ENCODE measurements at places on chromosomes 7 and 10.

GRCh38 chr7:100568896-100569844 lies 4.5 kb downstream of the SAP25 start:
- no peak for DNase-seq

- no peak for DNase-seq
Measured at GRCh38 chr10:43200538-43201390, 62.5 kb downstream of the CSGALNACT2 start.

DNA sequence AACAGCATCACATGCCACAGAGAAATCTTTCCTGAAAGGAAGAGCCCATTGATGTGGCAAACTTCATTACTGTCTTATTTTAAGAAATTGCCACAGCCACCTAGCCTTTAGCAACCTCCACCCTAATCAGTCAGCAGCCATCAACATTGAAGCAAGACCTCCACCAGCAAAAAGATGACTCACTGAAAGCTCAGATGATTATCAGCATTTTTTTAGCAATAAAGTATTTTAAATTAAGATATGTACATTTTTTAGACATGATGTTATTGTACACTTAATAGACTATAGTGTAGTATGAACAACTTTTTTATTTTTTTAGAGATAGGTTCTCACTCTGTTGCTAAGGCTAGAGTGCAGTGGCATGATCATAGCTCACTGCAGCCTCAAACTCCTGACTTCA lies 14.8 kb downstream of the STEAP1B start:
- no peak for DNase-seq

- DNase-seq = no peak
Measured at GRCh38 chr7:70622936-70623335, 509.0 kb upstream of the GALNT17 start.

DNA sequence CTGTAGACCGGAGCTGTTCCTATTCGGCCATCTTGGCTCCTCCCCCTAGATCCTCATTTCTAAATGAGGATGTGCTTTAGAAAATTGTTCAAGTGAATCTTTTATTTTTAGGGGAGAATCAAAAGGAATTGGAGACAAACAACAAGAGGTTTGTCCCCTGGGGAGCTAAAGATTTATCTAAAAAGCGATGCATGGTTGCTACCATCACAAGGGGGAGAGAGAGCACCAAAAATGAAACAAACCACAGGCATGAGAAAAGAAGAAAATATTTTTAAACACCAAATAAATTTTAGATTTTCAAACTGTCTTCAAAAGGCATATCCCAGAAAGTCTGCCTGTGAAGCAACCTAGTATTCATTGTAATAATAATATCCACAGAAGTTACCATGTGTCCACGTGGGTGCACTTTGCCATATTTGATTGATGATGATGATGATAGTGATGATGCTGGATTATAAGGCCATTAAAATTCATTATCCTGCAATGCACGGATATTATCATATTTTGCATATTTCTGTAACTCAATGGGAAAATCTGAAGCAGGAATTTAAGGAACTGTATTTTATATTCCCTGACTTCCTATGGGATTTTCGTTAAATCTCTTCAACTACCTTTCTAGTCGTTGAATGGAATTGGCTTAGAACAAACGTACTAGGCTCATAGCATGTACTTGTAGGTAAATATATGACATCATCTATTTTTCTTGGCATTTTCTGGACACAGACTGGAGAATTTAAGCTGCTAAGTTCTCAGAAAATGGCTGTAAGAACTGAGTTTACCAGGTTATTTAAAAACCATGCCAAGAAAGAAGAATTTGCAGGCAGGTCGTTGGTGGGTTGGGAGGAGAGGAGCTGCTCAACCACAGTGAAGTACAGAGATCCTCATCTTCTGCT lies 171.6 kb downstream of the WDR37 start:
- DNase-seq = no peak

DNA sequence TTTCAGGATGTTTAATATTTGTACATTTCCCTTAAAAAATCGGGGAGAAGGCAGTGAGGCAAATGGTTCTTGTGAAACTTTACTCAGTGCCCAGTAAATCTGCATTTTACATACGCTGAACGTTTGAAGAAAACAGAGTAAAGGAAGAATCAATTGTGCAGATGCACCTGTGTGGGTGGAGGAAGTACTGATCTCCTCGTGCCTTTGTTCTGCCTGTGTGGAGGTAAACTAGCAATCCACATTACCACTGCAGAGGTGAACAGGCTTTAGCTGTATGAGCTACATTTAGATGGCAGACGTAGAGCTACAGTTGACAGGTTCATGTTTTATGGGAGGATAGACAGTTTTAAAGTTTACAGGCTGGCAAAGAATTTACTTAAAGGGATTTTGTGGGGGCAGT lies 62.7 kb upstream of the VIPR2 start:
- no peak for DNase-seq

GRCh38 chr10:119575991-119576390 lies 20.8 kb downstream of the TIAL1 start:
- DNase-seq = no peak

GRCh38 chr7:84248843-84249242 lies 54.3 kb upstream of the SEMA3A start:
- no peak for DNase-seq

DNA sequence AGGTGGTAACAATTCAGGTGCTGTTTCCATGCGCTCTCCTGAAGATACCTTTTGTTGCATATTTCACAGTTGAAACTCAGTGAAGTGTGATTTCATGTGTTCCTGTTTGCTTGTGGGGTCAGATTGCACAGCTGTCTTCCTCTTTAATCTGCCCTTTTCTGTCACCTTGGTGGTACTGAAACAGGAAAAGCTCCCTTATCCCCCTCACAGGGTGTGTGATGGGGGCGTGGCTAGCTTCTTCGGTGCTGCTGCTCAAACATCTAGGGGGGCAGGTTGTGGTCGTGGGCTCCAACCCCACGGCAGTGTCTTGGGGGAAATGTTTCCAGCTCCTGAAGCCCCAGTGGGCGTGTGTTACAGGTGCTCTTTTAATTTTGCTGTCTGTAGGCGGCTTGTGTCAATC lies 107.4 kb upstream of the KLF14 start:
- DNase-seq = no peak

GRCh38 chr7:412313-412710 lies 107.3 kb downstream of the PDGFA start:
- no peak for DNase-seq

Measured in stromal cell of bone marrow (primary cell).